ENCODE measurements at places on chromosomes 7 and 10.

DNA sequence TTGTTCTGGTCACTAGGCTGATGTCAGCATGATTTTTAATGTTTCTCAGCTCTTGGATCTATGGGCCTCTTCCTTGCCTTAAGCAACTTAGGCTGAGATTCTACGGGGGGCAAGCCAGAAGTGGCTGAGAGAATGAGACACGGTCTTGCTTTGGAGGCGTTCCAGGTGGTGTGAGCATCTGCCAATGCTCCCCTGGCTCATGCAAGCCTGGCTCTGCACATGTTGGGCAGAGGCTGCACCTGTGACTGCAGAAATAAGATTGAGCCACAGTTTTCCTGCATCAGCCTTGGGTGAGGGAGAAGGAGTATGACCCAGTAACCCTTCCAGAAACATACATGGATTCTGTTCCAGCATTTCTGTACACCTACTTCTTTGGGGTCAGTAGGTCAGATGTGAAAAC, 41.9 kb downstream of the C10orf120 start:
- no peak for DNase-seq

DNA sequence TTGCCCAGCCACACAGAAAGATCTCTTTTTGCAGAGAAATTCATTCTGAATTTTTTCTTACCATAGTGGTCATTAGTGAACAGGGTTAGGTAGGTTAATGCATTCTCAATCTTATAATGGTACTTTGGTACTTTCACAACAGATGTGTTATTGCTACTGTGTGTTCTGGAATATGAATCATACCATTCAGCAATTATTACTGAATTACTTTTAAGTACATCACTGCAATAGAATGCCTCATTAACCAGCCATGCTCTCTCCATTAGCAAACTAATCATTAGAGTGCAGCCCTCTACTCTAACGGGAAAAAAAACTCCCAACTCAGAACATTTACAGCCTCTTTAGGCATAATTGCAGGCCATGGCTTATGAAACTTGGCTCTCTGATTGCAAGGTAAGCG, 102.1 kb downstream of the DOCK4 start:
- no peak for DNase-seq

DNA sequence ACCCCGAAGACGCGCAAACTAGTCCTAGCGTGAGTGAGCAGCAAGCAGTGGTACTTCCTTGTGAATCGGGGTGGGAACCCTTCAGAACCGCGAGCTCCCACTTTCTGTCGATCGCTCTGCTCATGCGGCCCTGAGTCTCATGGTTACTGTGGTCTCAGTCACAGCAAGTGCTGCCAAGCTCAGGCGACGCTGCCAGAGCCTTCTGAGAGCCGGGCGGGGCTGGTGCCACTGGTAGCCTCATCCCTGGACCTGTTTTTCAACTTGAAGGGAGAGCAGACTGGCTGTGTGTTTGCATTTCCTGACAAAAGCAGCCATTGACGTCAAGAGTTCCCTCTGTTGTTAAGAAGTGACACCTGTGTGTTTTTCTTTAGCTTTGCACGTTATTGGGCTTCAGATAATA, 32.9 kb upstream of the BHLHA15 start:
- DNase-seq, result no peak

- DNase-seq, result peak; percentile 90
These were observed 128.5 kb downstream of the TNS3 start for GRCh38 chr7:47453093-47454061.

DNA sequence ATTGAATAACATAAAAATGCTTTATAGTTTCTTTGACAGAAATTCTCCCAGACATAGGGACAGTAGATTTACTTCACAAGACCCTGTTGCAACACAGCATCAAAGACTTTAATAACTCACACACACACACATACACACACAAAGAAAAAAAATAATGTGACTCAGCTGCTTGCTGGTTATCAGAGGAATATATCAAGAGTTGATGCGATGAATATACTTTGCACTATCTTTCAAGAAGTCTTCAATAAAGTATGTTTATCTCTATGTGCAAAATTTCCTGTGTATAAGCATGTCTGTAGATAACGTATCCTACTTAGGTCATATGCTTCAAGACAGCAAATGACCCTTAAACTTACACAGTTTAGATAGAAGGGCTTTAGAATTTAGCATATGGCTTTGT, 243.1 kb downstream of the ARL4A start:
- DNase-seq, result no peak

GRCh38 chr7:42469341-42469740, 232.3 kb upstream of the GLI3 start:
- no peak for DNase-seq

- DNase-seq, result peak; percentile 73
These were observed 1.1 kb downstream of the RHOBTB1 start for GRCh38 chr10:60942788-60943315.

- no peak for DNase-seq
These were observed 112.4 kb downstream of the ELMO1 start for GRCh38 chr7:37336259-37336658.

- no peak for DNase-seq
These were observed 33.8 kb upstream of the TOMM7 start for GRCh38 chr7:22856416-22856815.

DNA sequence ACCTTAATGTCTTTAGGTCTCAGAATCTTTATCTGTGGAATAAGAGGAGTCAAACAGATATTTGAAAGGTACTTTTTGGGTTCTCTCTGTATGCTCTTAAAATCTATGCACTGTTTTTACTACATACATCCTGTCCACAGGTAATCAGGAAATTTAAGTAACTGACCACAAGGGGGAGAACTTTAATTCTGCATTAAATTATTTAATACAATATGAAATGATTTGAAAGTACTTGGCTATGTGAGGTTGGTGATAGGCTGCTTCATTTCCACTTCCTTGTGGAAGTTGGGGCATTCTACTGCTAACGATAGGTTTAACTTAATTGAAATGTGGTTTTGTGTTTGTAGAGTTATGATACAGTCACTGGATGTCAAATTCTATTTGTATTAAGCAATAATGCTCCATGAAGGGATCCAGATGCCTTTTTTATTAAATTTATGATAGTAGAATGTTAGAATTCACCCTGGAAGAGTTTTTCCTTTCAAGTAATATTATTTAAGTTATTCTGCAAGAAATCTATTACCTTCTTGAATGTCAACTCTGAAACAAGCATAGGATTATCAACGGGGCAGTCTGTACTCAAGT, 6.0 kb downstream of the TEX47 start:
- no peak for DNase-seq

- no peak for DNase-seq
These were observed 42.7 kb downstream of the FRMPD2 start for GRCh38 chr10:48231699-48232315.

- DNase-seq, result no peak
These were observed 128.2 kb downstream of the SEMA3E start for GRCh38 chr7:83520726-83521125.

GRCh38 chr7:132112106-132112505, 464.2 kb downstream of the PLXNA4 start:
- no peak for DNase-seq

- DNase-seq, result no peak
These were observed 4.4 kb upstream of the C10orf90 start for GRCh38 chr10:126674741-126675515.

DNA sequence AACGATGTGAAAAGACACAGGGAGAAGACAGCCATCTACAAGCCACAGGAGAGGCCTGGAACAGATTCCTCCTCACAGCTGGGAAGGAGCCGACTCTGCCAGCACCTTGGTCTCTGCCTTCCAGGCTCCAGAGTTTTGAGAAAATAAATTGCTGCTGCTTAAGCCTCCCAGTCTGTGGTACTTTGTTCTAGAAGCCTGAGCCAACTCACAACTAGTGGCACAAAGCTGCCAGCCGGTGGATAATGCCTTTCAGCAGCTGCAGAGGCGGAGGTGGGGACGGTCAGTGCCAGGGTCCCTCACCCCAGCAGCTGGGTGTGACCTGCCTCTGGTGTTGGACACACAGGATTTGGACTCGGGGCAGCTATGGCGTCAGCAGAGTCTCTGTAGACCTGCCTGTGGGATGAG, 255.4 kb upstream of the PITRM1 start:
- no peak for DNase-seq

- DNase-seq, result no peak
These were observed 703.7 kb upstream of the FZD8 start for GRCh38 chr10:36345807-36346206.

GRCh38 chr10:75434291-75434690, 2.9 kb downstream of the LRMDA start:
- DNase-seq, result no peak

DNA sequence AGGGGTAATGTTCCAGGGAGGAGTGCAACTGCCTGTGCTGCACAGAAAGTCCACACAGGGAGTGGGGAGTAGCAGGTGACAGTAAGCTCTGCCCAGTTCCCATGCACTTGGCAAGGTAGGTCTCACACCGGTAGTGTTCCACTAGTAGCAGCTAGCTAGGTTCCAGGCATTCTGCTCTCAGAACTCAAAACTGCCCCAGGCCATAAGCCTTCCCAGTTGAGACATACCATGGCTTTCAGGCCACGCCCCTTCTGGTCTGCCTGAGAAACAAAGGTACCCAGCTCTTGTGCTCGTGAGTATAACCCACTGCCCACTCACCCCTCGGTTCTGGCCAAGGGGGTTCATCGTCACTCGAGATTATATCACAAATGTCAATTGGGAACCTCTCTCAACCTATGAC, 12.6 kb downstream of the CASP7 start:
- DNase-seq, result no peak

DNA sequence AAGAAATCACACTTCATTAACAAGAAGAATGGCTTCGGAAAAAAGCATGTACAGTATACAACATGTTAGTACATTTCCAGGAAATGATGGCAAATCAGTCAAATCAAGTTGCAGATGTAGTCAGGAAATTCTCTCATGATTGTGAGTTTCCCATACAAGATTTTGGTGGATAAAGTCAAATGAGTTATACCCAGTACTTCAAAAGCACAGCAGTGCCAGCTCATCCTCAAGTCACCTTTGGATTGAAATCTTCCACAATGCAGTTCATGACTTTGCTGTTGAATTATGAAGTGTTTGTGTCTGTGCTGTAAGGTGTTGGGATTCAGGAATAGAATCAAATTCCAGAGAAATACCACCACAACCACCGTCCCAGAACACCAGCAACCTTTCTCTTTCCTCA, 301.3 kb upstream of the BMPER start:
- no peak for DNase-seq

- DNase-seq, result no peak
These were observed 113.2 kb downstream of the NPTX2 start for GRCh38 chr7:98730326-98730725.

DNA sequence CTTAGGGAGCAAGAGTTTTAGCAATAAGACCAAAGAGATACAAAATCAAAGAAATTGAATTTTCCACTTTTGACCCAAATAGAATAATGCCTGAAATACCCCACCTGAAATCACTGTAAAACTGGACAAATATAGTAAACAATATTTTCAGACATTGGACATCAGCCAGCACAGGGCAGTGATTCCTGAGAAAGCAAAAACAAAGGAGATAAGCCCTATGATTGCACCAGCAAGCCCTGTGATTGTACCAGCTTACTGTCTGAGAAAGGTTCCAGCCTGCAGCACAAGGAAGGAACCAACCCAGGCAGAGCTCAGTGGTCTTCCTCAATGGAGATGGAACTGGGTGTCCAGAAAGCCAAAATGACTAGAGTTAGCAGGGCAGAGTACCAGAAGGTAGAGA, 10.3 kb downstream of the TMEM106B start:
- DNase-seq, result no peak

DNA sequence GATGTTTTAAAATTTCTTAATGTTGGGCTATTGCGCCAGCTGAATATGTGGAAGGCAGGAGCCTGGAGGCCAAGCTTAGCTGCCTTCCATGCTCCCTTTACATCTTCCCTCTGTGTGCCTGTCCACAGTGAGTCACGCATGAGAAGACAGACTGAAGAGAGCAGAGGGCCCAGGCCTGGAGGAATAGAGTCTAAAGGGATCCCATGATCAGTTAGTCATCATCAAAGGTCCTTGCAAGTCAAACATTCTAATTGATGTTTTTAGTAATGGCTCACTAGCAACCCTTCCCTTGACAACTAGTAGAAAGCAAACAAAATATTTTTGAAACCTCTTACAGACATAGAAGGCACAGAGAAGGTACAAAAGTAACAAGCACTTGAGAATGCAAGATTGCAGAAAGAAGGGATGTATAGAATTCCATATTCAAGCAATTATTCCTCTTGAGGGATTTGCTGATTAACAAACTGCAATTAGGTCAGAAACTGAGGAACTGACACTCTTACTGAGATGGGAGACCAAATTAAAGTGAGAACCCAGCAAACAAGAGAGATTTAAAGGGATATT, 30.7 kb upstream of the APBB1IP start:
- DNase-seq, result no peak

DNA sequence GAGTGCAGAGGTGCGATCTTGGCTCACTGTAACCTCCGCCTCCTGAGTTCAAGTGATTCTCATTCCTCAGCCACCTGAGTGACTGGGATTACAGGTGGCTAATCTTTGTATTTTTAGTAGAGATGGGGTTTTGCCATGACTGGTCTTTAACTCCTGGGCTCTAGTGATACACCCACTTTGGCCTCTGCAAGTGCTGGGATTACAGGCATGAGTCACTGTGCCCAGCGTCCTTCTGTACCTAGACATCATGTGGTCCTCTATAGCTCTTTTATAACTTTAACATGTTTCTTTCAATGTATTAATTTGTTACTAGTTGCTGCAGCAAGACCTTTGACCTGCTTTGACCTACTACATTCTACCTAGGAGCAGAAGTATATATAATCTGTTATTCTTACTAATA, 38.7 kb upstream of the BICC1 start:
- no peak for DNase-seq

DNA sequence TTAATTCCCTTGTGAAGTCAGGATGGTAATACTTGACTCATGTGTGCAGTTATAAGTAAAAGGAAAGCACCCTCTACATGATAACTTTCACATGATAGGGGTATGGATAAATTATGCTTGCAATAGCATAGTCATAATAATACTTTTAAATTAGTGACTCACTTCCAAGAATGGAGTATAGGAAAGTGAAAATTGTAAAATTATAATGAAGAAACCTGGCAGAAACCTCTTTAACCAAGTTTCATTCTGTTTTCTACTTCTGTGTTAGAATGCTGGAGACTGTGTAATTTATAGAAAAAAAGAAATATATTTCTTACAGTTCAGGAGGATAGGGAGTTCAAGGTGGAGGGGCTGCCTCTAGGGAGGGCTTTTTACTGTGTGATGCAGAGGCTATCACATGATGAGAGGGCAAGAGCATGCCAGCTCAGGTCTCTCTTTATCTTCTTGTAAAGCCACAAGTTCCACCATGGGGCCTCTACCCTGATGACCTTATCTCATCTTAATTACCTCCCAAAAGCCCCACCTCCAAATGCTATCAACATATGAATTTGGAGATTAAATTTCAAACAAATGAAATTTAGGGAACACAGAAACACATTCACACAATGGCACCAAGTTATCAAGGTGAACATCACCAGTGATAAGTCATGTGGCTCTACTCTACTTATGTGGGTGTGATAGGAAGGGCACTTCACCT, 43.2 kb downstream of the HDAC9 start:
- DNase-seq, result no peak

Measured in SJSA1 (cell line).